ENCODE measurements at places on chromosomes 6 and 20.

DNA sequence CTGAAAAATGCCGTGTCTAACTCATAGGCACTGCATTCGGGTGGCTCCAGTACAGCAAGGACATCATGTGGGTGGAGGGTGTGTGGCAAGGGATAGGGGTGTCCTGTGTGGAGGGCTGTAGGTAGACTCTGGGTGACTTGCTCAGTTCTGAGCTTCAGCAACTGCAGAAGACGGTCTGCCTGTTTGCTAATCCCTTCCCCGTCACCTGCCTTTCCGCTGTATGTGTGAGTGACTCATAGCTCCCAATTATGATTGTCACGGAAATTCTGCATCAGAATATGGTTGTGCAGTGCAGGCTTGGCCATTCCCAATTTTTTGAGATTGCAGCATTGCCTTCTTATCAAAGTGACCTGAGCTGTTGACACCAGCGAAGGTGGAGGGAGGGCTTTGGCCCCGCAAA lies 174.3 kb downstream of the CDH4 start:
- no peak for DNase-seq

DNA sequence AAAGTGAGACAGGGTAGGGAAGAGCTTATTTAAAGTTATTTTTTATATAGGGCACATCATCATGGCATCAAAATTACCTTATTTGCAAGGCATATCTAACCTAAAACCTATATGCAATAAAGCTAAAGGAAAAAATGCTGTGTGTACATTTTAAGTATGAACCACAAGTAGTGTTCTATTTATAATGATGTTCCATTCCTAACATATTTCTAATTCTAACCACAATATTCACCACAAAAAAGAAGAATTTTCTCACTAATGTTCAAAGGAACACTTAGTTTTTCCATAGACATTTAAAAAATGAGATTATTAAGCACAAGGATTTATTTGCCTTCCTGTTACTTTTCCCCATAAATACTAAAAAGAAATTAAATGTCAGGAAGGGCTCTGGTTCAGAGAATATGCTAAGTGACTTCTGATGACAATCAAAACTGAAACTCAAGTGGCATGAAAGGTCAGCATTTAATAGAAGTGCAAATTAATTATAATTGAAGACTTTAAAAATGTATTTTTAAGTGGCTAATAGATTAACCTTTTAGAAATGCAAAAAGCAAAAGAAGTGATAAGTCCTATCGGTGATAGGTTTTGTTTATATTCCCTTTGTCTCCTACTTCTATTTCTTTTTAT lies 25.1 kb downstream of the GPR63 start:
- no peak for DNase-seq

DNA sequence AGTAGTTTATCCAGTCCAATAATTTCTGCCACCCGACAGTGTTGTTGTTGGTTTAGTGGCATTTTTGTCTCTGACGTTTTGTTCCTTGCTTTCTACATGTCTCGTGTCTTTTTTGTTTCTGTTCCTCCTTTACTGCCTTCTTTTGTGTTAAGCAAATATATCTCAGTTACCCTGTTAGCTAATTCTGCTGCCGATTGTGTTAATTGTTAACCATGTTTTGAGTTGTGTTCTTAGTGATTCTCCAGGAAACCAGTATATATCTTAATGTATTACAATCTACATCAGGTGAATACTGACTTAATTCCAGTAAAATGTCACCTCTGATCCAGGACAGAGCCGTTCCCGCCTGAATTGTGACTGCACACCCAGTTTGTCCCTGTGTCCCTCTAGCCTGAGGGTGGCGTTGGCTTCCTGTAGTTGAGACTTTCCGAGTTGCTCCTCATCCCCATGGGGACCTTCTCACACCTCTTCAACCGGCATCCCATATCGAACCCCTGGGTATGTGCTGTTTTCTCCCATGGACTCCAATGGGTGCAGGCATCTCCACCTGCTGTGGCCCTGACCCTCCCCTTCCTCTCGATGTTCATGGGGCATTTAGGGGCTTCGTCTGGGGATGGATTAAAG lies 35.8 kb upstream of the BHLHE23 start:
- no peak for DNase-seq

DNA sequence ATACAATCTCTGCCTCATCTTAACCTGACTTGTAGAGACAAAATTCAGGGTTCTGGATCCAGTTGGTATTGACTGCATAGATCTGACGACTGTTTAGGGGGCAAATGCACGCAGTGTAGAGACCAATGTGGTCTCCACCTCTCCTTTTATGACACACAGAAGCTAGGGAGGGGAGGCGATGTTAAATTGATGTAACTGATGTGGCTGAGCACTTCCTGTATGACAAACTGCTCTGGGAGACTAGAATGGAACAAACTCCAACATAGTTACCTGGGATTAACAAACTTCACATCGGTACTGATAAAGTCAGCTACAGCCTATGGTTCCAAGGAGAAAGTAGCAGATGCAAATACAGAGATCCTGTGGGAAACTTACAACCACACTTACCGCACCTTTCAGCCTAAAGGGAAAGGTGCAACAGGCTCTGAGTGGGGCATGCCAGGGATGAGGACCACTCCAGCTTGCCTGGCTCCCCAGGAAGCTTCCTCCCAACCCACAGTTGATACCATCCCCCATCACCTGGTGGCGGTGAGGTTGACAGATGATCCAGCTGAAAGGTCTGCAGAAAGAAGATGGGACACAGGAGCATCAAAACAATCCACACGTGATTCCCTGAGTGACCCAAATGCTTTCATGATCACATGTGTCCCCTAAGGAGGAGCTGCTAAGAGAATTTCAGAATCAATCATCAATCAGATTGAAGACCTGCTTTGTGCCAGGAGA lies 60.6 kb upstream of the MRPS10 start:
- no peak for DNase-seq

DNA sequence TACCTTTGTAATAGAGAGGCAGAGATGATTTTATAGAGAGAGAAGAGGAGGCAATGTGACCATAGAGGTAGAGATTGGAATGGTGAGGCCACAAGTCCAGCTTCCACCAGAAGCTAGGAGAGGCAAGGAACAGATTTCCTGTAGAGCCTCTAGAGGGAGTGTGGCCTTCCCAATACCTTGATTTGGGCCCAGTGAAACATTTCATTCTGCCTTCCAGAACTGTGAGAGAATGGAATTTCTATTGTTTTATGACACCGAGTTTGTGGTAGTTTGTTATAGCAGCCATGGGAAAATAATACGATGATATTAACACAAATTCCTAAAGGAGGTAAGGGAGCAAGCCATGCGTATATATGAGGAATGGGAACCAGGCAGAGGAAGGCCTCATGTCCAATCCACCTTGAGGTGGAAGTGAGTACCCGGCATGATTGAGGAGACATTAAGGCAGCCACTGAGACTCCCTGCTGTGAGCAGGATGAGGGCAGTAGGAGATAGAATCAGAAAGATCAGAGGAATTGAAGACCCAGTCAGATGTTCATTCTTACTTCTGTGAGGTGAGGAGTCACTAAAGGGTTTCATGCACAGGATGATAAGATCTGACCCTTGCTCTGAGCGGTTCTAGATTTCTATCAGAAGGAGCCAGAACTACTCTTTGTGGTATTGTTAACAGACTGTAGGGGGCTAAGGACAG lies 636.3 kb upstream of the IMPG1 start:
- DNase-seq, result no peak

DNA sequence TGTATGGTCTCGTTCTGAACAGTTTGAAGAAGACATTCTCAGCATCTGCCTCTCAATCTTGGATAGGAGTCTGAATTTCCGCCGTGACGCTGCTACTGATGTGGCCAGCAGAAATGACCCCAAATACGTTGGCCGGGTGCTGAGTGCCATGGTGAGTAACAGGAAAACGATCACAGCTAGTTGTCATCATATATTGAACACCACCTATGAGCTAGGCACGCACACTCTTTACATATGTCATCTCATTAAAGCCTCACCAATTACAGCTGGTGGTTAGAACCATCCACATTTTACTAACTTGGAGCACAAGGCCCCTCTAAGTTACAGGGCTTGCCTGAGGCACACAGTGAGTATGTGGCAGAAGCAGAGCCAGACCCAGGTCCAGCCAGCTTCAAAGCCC lies 17.1 kb downstream of the TGM3 start:
- no peak for DNase-seq

DNA sequence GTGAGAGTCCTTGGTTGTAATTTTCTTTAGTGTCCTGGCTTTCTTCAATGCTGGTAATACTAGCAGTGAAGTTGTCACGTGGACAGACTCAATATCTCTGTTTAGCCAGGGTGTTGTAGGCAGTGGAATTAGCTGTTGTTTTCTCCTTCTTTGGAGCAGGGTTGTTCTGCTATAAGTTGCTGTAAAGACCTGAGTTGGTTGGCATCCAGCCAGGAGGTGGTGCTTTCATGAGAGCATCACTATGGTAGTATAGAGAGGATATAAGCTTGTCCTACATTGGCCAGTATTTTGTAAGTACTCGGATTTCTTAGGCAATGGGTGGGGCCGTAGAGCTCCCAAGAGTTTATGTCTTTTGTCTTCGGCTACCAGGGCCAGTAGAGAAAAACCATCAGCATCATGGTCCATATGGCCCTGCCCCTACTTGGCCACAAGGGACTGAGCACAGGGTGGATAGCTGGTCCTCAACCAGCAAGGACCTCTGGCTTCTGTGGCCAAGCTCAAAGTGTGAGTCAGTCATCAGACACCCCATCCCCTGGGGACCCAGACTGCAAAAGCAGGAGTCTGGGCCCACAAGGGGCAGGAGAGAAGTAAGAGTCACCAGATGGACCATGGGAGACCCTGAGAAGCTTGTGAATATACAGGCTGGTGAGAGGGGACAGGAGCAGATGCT lies 127.9 kb upstream of the NXT1 start:
- no peak for DNase-seq

DNA sequence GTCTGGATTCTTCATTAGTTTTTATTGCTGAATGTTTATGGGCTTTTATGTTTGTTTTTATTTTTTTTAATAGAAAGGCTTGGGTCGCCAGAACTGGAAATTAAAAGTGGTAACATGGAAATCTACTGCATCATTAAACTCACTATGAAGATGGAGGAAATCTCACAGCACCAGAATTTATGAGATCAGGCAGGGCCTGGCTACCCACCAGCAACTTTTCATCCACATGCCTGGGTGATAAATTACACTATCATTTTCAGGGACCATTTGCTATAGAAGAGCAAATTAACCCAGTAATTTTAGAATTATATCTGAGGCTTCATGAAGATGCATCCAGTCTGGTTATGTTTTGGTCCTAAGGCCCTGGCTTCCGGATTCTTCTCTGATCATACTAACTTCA lies 57.8 kb upstream of the PLCB4 start:
- no peak for DNase-seq
